ENCODE measurements at places on chromosomes 1 and 21.

DNA sequence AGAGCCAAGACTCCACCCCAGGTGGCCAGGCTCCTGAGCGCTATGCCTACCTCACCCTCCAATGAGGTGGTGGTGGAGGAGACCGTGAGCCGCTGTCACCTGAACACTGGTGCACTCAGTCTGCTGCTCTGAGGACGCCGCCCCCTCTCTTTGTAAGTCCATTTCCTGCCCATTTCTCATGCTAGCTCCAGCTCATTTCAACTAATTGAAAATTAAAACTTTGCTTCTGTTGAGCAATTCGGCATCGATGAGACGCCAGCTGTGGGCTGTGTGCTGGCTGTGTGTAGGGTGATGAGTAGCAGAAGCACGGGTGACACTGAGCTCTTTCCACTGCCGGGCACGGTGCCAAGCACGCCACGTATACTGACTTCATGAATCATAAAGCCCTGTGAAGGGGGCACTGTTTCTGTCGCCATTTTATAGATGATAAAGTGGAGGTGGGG lies 11.2 kb downstream of the TNFRSF1B start:
- peak; percentile 42 for DNase-seq

GRCh38 chr1:53645690-53646078 lies 93.3 kb downstream of the GLIS1 start:
- no peak for DNase-seq

DNA sequence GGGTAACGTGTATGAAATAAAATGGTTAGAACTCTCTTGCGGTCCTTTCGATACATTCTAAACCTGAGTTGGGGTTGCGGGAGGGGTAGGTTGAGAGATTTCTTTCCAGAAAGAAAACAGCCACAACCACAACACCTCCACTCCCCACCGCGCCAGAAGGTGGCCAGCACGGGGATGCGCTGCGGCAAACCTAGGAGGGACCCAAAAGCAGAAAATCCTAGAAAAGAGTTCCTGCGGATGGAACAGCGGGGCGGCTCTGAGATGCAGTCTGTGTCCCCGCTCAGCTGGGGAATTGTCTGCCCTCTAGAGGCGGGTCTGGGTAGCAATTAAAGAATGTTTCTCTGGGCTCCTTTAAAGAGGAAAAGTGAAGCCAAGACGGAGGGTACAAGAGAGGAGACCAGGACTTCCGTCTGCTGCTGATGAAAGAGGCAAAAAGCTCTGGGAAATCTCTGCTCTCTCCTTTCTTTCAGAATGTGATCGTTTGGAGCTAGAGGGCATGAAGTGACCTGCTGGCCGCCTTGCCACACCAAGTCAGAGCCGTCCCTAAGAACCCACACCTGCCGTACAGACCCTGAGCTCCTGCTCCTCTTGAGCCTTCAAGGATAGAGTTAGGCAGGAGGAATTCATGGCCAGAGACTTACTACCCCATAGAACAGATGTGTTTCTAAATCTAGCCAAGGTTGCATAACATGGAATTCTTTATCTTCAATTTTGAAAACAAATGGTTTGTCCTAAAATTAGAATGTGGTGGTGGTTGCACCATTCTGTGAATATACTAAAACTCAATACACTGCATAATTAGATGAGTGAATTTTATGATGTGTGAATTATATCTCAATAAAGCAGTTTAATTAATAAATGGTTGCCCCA lies 46.5 kb upstream of the COA6 start:
- DNase-seq: peak; percentile 77

DNA sequence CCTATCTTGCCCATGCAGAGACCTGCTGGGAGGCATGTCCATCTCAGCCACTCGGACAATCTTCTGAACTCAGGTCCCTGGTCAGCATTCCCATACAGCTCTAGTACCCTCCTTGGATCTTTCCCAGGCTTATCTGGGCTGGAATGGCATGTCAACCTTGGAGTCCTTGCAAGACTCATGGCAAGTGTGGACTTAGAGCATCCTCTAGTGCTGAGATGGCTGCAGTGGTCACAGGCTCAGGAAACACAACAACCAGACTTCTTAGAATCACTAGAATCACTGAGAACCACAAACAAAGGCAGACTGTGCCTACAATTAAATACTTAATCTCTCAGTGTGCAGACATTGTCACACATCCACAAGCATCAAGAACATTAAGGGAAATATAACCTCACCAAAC lies 73.1 kb upstream of the TSHB start:
- no peak for DNase-seq

DNA sequence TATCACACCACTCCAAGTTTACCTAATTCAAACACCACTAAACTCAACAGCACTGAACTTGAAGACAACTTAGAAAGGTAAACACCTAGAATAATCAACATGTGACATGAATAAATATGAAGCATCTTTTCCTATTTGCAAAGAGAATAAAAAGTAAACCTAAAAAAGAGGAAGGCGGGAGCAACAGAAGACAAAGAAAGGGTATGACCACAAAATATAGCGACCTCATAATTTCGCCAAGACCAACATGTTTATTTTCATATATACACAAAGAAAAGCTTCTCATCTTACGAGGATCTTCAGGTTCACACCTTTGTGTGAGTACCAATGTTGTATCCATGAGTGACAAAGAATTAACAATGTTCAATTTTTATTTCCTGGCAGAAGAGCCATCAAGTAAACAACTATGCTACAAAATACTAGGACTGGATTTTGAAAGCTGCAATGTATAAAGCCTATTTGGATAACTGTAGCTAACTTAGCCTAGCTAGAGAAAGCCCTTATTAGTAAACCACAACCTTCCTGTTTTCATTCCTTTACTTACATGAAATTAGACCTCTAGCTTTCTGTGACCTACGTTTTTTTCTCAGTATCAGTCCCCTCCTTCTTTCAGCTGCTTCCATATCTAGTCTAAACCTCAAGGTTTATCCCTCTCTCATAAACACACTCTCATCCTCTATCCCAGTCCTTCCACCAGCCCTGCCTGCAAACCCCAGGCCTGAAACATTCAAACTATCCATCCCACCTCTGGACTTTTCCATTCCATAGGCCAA lies 21.3 kb upstream of the PHTF1 start:
- no peak for DNase-seq

DNA sequence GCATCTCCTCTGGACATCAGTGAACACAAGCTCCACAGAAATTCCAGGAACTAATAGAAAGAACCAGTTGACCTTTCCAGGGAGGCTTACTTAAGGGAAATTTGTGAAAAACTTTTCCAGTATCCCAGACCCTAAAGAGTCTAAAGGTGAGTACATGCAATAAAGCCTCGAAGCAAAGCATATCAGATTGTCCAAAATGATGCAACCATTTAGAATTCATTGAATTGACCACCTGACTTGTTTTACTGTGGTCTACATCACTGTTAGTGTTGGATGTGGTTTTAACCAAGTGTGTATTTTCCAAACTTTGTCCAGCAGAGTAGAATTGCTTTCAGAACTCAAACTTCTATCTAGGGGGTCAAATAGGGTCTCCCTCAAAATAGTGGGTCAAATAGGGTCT lies 76.3 kb upstream of the TIAM1 start:
- no peak for DNase-seq

GRCh38 chr1:56456435-56457101 lies 122.8 kb downstream of the PLPP3 start:
- DNase-seq: no peak

DNA sequence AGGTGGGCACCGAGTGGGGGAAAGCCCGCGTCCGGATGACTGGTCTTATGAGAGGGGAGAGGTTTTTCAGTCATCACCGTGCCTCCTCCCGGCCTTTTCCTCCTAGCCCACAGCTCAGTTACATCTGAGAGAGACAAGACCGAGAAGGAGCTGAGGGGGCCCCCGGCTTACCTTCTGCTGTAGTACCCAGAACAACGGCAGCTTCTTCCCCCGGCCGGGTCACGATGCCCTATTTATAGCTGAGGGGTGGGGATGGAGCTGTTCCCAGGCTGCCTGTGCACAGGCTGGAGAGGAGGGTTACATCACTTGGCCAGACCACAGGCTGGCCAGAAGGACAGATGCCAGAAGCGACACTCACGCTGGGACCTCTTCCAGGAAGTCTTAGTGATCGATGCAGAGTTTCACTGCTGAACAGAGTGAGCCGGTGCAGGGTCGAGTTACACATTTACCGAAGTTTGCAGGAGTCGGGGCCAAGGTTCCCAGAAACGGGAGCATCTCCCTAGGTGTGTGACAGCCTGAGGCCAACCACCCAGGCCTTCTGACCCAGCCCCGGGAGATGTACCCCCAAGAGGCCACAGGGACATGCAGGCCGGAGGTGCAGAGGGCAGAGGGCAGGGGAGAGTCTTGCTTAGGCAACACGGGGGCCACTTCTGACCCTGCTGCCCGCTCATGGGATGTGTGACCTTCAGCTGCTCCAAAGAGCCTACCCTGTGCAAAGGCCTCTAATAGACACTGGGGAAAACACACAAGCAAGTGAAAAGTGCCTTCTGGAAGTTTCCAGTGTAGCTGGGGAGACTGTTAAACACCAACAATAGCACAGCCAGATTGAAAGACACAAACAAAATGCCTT lies at the start of gene AGT:
TSS of gene AGT (minus strand) at position 208 of the 850 bp plus-strand sequence. CDS start 3,299 bp downstream, outside the sequence.
- no peak for DNase-seq

- DNase-seq: no peak
Measured at GRCh38 chr1:160114085-160114484, 1.5 kb upstream of the ATP1A2 start.

- no peak for DNase-seq
Measured at GRCh38 chr21:46081022-46081861, 16.7 kb upstream of the COL6A2 start.

- DNase-seq: peak; percentile 35
Measured at GRCh38 chr21:45747802-45748445, 104.4 kb downstream of the PCBP3 start.

DNA sequence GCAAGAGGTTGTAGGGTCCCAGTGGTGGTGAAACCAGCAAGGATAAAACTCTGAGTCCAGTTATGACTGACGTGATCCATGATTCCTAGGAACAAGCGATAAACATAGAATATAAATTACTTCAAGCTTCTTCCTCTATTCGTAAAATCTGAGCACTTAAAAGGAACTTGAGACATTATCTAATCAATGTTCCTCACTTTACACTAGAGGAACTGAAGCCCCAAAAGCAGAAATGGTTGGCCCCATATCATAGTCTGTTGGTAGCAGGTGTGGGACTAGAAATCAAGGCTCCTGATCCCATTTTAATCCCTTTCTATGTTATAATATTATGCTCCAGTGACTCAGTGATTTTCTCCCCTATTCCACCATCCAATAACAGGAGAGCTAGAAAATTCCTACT lies 21.9 kb upstream of the MNDA start:
- no peak for DNase-seq

GRCh38 chr1:181501612-181502011 lies 18.3 kb downstream of the CACNA1E start:
- no peak for DNase-seq

- DNase-seq: no peak
Measured at GRCh38 chr1:18614069-18614735, 16.4 kb upstream of the PAX7 start.

- no peak for DNase-seq
Measured at GRCh38 chr1:44031252-44032169, at the start of gene SLC6A9. Gene SLC6A9, minus strand, starts transcription at chr1:44031462. Its CDS starts 7,185 bp downstream, at chr1:44024277.

DNA sequence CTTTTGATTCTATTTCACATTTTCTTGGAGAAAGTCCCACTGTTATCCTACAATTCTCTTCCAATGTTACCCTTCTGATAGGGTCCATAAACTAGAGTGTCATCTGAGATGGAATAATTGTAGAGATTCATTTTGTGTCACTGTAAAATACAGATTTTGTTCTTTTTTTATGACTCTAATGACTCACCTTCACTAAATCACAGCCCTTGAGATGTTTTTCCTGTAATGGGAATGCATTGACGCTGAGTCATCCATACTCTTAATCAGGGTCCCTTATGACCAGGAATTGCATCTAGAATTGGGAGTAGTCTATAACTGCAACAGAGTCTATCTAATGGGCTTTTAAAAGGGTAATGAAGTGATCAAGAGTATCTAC lies 315.5 kb downstream of the TGFB2 start:
- no peak for DNase-seq

GRCh38 chr21:45294509-45295291 lies 7.0 kb upstream of the POFUT2 start:
- no peak for DNase-seq

DNA sequence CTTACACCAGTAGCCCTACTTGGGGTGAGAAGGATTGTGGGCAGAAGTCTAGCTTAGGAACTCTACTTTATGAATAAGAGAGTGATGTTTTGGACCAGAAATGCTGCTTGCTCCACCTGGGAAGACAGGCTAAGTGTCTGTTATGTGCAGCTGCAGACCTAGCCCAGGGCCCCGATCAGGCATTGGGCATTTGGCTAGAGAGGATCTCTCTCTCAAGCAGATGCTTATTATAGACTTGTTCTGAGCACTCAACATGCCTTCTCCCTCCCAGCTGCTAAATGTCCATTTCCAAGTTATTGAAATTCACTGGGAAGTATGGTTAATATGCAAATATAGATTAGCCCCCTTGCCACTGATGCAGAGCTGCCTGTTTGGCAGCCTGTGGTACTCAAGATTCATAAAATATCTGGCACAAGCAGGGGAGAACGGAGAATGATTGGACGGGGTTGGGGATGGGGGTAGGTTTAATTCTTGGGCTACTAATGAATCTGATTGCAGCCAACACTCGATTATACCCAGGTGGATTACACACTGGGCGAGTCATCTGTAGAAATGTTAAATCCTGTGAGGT lies 115.9 kb downstream of the KCND3 start:
- DNase-seq: no peak

GRCh38 chr1:189834813-189835212 lies 642.9 kb downstream of the BRINP3 start:
- peak; percentile 92 for DNase-seq

DNA sequence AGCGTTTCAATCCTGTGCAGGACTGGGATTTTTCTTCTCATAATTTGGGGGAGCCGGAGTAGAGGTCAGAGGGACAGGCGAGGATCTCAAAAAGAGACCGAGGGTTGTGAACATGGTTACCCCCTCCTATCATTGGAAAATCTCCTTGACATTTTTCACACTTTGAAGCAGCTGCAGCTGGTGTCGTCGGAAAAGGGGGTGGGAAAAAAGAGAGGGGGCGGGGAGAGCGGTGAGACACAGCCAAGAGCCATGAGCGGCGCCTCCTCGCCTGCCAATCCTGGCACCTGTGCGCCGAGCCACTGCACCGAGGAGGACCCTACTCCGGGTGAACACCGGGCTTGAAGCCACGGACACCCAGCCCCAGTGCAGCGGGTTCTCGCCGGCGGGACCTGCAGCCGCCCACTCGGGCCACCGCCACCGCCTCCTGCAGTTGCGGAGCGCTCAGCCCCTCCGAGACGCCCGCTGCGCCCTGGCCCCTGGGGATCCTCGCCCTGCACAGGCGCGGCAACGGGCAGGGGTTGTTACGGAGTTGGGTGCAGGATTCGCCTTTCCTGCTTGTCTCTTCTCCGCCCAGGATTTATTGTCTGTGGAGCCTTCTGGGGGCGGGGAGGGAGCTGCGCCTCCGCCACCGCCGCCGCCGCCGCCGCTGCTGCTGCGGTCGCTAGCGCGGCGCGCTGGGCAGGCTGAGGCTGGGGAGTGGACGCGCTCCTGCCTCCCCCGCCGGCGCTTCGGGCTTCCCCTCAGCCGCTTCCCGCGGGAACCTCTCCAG lies at the start of gene LRRC7:
TSS of gene LRRC7 (plus strand) at position 271 of the 769 bp plus-strand sequence. CDS start 718 bp downstream, outside the sequence.
- DNase-seq: peak; percentile 72

- no peak for DNase-seq
Measured at GRCh38 chr1:177289532-177289931, 118.8 kb downstream of the BRINP2 start.

GRCh38 chr1:175422156-175422555 lies 229.6 kb upstream of the KIAA0040 start:
- no peak for DNase-seq

- DNase-seq: peak; percentile 54
Measured at GRCh38 chr1:59879574-59879973, 47.0 kb downstream of the CYP2J2 start.

GRCh38 chr1:154546264-154547063 lies 12.0 kb downstream of the UBE2Q1 start:
- peak; percentile 73 for DNase-seq
